ENCODE measurements at places on chromosomes 16 and 17.

GRCh38 chr17:72496461-72496860 is 375.6 kb downstream of the SOX9 start:
- DNase-seq: no peak

DNA sequence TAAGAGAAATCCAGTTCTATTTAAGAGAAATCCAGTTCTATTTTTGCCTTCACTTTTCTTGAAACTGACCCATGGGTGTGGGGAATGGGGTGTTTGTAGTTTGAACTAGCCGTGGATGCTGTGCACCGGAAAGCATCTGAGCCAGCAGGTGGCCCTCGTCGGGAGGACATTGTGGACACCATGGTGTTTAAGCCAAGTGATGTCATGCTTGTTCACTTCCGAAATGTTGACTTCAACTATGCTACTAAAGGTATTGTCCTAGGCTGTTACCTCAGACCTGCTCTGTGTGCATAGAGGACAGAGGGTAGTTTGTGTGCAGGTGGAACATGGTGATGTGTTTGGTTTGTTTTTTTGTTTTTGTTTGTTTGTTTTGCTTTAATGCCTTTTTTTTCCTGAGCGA is 3.3 kb downstream of the ATXN2L start:
- DNase-seq: no peak

DNA sequence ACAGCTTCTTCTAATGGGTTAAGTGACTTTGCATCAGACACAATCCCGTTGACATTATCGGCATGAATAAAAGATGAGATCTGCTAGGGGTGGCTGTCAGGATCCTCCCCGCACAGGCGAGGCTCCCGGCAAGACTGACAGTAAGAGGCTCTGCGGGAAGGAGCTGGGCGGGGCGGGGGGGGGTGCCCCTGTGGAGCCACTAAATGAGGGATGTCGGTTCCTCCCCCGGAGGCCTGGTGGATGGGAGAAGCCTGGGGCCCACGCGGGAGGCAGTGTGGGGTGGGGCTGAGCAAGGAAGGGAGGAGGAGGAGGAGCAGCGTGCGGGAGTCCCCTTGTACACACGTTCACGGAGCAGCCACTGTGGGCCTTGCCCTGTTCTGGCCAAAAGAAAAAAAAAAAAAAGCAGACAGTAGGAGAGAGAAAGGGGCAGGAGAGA is 190.9 kb upstream of the GSE1 start:
- DNase-seq: no peak

DNA sequence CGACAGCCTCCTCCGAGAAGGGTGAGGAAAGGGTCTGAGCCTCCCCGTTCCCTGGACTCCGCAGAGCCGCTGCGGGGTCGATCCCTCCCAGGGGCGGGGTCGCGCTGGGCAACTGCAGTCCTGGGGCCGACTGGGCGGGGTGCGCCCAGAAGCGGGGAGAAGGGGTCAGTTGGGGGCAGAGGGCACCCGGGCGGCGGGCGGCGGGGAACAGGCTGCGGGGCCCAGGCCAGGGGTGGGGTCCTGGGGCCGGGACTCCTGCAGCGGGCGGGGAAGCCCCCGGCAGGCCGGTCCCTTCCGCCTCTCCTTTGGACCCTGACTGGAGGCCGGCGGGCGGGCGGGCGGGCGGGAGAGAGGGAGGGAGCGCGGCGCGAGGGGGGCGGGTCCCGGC is 352 bp downstream of the GGNBP2 start:
- DNase-seq: no peak

DNA sequence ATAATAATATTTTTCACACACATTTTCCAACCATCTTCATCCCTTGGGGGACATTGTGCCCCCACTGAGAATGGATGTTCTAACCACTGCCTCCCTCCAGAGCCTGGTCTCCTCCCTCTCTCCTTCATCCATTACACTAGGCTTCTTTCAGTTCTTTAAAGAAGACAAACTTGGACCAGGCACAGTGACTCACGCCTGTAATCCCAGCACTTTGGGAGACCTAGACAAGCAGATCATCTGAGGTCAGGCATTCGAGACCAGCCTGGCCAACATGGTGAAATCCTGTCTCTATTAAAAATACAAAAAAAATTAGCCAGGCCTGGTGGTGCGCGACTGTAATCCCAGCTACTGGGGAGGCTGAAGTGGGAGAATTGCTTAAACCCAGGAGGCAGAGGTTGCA is 6.5 kb downstream of the ALOX15 start:
- DNase-seq: no peak
